ENCODE measurements at places on chromosomes 2 and 18. TPM values are rescaled to one million over a fixed set of nuclear protein-coding genes. Genes with fewer than 3 reads are reported as not detected.

The TSPYL6 gene
- not detected for total RNA-seq

The SERPINB12 gene
- not detected for total RNA-seq

The PLEKHM3 gene
- total RNA-seq = 8.3 TPM

The USP37 gene
- total RNA-seq = 13.4 TPM

The LHCGR gene
- not detected for total RNA-seq

The CYRIA gene
- 3.8 TPM for total RNA-seq

The FEZ2 gene
- 34.3 TPM for total RNA-seq

The APOB gene
- 1.0 TPM for total RNA-seq

The VIL1 gene
- 634 TPM for total RNA-seq

The ARL5A gene
- 32.0 TPM for total RNA-seq

The TMEM200C gene
- total RNA-seq = 0.53 TPM

The COPS9 gene
- 119 TPM for total RNA-seq

The RTP5 gene
- total RNA-seq = not detected

The SERPINB13 gene
- total RNA-seq = not detected

The FTCDNL1 gene
- total RNA-seq = 1.8 TPM

The NXPH2 gene
- not detected for total RNA-seq

The FBXO15 gene
- total RNA-seq = not detected

The SERPINB10 gene
- not detected for total RNA-seq

The TTR gene
- 1.7 TPM for total RNA-seq

The ASB18 gene
- not detected for total RNA-seq

The KCNF1 gene
- total RNA-seq = 0.90 TPM

The CYS1 gene
- 0.52 TPM for total RNA-seq

The RBM44 gene
- 0.35 TPM for total RNA-seq

The ELOA2 gene
- not detected for total RNA-seq

The CYB5A gene
- total RNA-seq = 114 TPM

The C1D gene
- 15.4 TPM for total RNA-seq

The ERMN gene
- 0.11 TPM for total RNA-seq

The UBE2F gene
- total RNA-seq = 54.7 TPM

The CHRNG gene
- total RNA-seq = not detected

The ZNF521 gene
- 5.3 TPM for total RNA-seq

The COLEC11 gene
- total RNA-seq = 0.47 TPM

The DLGAP1 gene
- 0.50 TPM for total RNA-seq

The SYT4 gene
- 1.2 TPM for total RNA-seq

The COL4A3 gene
- 0.42 TPM for total RNA-seq

The POTEF gene
- not detected for total RNA-seq

The FAM117B gene
- 16.3 TPM for total RNA-seq

The PPP4R1 gene
- total RNA-seq = 52.5 TPM

The CD8B2 gene
- not detected for total RNA-seq

The CPO gene
- total RNA-seq = not detected

The CDKL4 gene
- not detected for total RNA-seq

The SOX11 gene
- total RNA-seq = not detected

The TGFBRAP1 gene
- total RNA-seq = 14.2 TPM

The LIMS4 gene
- total RNA-seq = 0.40 TPM

The ZNF804A gene
- total RNA-seq = 0.13 TPM

The CYTIP gene
- total RNA-seq = 5.9 TPM

The GAL3ST2 gene
- 70.2 TPM for total RNA-seq

The UGT1A10 gene
- total RNA-seq = 45.2 TPM

The SERPINB11 gene
- total RNA-seq = not detected

The KCNS3 gene
- total RNA-seq = 10.7 TPM

The CHMP1B gene
- 80.1 TPM for total RNA-seq

Data from colonic mucosa (tissue), 4 donors.